Adrenal gland (tissue), 19 donors: ENCODE measurements at places on chromosomes 4 and X. TPM values are rescaled to one million over a fixed set of nuclear protein-coding genes. Genes with fewer than 3 reads are reported as not detected.
A peak's percentile ranks its signal among the peaks of the same experiment; 100 is the strongest.

- no peak for DNase-seq
Measured at GRCh38 chr4:147969573-147970385, 237.9 kb downstream of the ARHGAP10 start.

The MAB21L2 gene
- total RNA-seq: not detected

- DNase-seq: no peak
Measured at GRCh38 chrX:14941301-14941700, 68.1 kb downstream of the MOSPD2 start.

The DYNLT3 gene
- total RNA-seq: 101 TPM

The CSN2 gene
- not detected for total RNA-seq

GRCh38 chrX:997631-998137, 214.8 kb downstream of the CRLF2 start:
- DNase-seq: no peak

- DNase-seq: peak; percentile 63
Measured at GRCh38 chr4:158769175-158769921, 522 bp downstream of the FNIP2 start.

The MSL3 gene
- total RNA-seq: 31.9 TPM

The AFF2 gene
- 5.2 TPM for total RNA-seq

The ITGB1BP2 gene
- total RNA-seq: 0.52 TPM

The KDR gene
- total RNA-seq: 51.5 TPM

The CXorf65 gene
- not detected for total RNA-seq

DNA sequence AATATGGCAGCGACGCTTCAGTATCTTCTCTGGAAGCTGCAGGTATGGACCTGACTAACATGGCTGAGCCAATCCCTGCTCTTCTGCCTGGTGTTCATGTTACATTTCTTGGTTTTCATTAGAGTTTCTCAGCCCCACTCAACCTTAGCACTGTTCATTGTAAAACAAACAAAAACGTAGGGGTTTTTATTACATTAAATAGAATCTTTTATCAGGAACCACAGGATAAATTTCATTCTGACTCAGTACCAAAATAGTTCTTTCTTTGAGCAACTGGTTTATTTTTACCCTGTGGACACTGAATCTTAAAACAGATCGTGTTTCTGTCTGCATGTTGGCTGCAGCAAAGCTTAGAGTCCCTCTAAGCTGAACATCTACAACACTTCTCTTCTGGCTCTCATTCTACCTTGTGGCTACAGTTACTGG, 27.1 kb downstream of the FHIP1A start:
- DNase-seq: no peak

GRCh38 chrX:30881797-30882196, 7.3 kb downstream of the TAB3 start:
- DNase-seq: no peak

The ARHGEF38 gene
- total RNA-seq: not detected

DNA sequence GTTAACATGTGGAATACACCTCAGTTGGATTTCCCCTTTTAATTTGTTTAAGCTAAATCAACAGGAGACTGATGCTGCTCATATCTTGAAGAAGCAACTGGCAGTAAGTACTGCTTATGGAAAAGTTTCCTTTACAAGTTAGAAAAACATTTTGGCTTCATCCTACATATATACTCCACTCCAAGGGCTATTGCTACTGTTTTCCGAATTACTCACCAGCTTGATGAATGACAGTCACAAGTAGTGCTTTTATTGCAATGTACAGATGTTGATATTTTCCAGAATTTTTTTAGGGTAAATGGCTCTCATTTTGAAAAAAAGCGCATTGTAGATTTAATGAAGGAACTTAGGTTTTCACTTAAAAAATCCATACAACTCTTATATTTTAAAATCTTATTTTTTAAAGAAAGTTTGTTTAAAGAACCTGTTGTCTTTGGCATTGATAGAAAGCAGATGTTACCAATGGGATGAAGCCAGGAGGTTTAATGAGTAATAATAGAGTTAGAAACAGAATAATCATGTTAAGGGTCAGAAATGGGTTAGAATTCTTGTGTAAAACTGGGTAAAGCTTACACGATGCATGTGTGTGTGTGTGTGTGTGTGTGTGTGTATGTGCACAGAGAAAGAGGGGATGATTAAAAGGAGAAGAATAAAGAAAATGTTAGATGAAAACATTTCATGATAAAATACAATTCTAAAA, 272.9 kb downstream of the CFAP299 start:
- no peak for DNase-seq

The RNF150 gene
- total RNA-seq: 88.6 TPM

GRCh38 chr4:80655662-80656061, 320.1 kb downstream of the CFAP299 start:
- no peak for DNase-seq

DNA sequence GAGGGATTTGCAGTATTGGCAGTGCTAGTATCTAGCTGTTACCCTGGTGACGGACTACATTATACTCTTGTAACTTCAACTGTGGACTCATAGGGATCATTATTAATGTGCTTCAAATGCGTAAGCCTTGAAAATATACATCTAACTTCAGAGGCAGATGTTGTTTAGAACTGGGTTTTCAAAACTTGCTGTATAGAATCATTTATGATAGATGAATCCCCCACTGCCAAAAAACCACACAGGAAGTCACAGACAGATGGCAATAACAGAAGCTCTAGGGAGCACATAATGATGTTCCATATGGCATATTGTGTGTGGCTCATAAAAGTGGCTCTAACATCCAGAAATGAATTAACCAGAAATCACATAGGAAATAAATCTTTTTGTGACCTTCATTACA, 62.3 kb upstream of the RELL1 start:
- no peak for DNase-seq

GRCh38 chr4:184958127-184958922, 60.0 kb upstream of the HELT start:
- DNase-seq: no peak

DNA sequence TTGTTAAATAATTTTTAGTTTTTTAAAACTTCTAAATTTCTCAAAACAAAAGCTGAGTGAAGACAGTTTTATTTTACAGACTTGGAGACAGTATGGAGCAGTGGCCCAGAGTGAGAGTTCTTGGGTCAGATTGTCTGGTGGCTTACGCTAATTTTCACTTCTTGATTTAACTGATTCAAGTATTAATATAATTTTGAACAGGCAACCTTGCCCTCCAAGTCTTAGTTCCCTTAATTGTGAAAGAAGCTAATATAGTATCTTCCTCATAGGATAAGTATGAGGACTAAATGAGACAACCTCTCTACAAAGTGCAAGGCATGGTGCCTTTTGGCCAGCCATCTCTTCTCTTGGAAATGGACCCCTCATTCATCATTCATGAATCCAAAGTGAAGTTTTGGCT, 25.4 kb downstream of the ATP7A start:
- DNase-seq: no peak
